Activated CD8-positive, alpha-beta T cell treated with anti-CD3 and anti-CD28 coated beads, Interleukin-2, amount 10 ng/mL, durations not matched to agents 7 days and 5 days (primary cell): ENCODE measurements at places on chromosomes 1 and 21.

GRCh38 chr21:46268371-46268770, 17.0 kb downstream of the MCM3AP start:
- no peak for DNase-seq

- no peak for DNase-seq
Measured at GRCh38 chr1:187870552-187870951, 1041.8 kb downstream of the PLA2G4A start.

- DNase-seq: no peak
Measured at GRCh38 chr1:233166896-233167295, 128.6 kb downstream of the PCNX2 start.

- DNase-seq: peak; percentile 43
Measured at GRCh38 chr1:3564921-3565831, 46.1 kb downstream of the MEGF6 start.

DNA sequence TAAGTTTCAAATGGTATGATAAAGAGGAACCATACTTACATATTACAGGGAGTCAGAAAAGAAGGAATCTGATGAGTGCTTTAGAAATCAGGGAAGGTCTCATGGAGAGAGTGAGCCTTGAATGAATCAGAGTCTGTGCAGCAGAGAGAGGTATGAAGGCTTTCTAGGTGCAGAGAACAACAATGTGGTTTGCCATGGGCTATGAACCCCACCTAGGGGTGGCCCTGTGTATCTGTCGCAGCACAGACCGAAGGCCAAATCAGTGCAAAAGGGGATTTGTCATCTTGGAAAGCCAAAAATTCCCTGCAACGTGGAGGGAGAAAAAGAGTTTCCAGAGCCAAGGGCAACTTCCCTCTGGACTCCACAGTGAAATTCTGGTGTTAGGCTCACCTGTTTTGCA, 3.5 kb downstream of the PAPPA2 start:
- no peak for DNase-seq

- no peak for DNase-seq
Measured at GRCh38 chr1:172719694-172720138, 60.8 kb downstream of the FASLG start.

DNA sequence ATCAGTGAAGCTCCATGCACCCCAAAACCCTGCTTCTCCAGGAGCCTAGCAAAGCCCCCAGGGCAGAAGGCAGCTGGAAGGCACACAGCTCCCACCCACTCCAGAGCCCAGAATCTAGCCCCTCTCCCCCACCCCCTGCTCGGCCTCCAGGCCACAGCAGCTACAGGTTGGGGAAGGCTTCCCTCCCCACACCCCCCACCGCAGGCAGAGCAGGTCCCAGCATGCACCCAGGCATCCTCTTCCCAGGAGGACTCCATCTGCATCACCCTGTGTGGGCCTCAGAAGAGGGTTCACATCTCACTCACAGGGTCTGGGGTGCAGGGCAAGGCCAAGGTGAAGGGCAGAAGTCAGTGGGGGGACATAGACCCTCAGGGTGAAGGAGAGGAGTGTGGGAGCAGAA, 719 bp downstream of the S100A14 start:
- no peak for DNase-seq

DNA sequence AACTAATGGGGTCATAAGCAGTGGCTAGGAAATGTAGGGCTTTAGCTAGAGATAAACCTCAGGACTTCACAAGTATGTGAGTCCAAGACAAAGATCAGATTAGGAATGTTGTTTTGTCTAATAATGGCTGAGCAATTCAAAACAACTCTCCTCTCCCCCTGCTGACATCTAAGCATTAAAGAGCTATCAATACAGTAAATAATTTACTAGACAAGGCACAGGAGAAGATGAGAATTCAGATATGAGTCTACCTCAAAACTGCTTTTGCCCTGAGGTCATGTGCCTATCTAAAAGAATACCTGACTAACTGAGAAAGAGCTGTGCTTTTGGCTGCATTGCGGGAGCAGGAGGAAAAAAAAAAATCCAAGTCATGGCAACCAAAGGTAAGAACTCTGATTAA, 86.8 kb downstream of the SPATA17 start:
- no peak for DNase-seq

GRCh38 chr1:69929308-69930057, 275.9 kb downstream of the LRRC40 start:
- DNase-seq: no peak

DNA sequence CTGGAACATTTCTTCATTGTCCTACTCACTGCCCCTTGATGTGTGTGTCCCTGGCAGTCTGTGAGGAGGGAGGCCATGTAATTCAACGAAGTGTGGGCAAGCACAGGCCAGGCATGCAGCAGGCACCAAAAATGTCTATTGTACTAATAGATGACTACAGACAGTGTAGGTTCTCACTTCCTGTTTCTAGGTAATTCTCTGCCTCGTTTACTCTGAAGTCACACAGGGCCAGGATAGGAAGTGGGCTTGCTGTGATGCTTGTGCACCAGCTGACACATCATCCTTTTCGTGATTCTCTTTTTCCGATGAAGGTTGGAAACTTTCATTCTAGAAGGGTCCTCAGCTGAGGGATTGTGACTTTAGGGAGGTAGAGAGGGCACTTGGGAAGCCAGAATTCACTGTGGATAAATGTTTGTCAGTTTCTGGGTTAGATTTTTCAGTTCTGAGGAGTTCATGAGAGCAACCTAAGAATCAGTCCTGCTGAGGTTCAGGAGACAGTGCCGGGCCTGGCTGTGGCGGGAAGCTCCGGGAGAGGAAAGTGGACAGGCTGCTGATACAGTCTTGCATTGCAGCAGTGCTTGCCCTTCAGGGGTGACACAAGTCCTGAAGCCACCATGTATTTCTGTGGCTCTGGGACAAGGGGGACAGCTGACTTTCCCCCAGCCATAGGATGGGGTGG, 4.3 kb upstream of the CSF1 start:
- peak; percentile 84 for DNase-seq

DNA sequence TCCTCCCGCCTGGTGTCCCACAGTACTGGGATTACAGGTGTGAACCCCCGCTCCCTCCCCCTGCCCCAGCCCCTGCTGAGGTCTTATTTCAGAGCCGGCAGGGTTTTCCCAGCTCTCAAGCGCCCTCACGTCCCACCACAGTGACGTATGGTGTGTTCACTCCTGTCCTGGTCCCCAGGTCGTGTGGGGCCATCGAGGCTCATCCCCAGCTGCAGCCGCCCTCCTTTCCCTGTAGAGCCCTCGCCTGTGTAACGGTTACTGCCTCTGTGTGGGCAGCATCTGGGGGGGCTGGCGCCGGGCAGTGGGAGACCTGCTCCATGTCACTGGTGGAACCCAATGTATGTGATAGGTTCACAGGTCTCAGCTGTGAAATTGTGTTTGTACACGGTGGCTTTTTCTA, 23.2 kb downstream of the SKI start:
- DNase-seq: no peak
